Muscle of back (tissue), 13 donors: ENCODE measurements at places on chromosomes 3 and 15.

GRCh38 chr3:155188031-155188430, 105.5 kb downstream of the STRIT1 start:
- DNase-seq: peak; percentile 13

DNA sequence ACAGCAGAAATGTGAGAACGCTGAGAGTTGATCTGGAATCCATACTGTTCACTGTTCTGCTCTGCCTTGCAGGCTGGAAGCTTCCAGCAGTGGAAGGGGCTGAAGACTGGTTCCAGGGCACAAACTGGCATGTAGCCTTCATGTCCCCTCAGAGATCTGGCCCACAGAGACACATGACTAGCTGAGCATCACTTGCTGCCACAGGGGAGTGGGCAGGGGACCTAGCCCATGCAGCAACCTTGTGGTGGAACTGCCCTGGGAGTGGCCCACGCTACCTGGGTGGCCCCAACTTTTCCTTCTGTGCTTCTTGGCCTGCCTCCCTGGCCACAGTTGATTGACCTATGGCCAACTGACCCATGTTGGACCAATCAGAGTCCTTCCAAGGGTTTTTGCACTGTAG, 98.1 kb downstream of the TPRA1 start:
- DNase-seq: no peak

GRCh38 chr3:64884536-64884935, 196.7 kb upstream of the ADAMTS9 start:
- no peak for DNase-seq

DNA sequence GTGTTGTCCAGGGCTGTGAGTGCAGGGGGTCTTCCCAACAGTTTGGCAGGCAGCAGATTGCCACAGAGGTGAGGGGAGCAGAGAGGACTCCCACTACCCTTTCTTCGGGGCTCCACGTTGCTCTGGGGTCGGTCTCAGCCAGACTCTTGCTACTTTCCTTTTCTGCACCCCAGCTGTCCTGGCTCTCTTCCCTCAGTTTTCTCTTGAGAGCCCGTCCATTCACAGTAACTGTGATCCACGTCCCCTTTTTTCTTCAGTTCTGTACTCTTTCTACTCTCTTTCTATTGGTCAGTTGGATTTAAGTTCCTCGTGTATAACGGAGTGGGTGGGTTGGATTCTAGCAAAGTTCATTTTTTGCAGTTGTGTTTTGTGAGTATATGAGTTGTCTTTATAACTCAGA, 105.8 kb downstream of the UNC13C start:
- DNase-seq: peak; percentile 58

DNA sequence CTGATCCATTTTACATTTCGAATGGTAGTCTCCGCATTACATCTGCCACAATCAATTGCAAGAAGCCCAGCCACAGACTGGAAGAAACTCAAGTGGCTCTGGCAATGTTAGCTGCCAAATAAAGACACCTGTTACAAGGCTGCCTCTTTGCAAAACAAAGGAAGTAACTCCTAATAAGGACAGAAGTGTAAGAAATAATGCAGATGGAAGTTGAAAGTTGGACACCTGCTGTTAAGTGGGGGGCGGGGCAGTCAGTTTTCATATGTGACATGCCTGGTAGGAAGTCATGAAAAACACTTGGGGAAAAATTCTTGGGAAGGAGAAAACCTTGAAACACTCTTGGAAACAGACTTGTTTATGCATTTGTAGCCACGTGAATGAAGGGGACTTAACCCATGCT, 54.1 kb upstream of the ATP2C1 start:
- DNase-seq: peak; percentile 47

GRCh38 chr15:74995182-74995778, at the start of gene SCAMP5:
TSS of gene SCAMP5 (plus strand) at chr15:74995563. CDS start at chr15:75011840, 16,277 bp downstream.
- peak; percentile 91 for DNase-seq

- DNase-seq: no peak
These were observed 149.1 kb downstream of the PDCD6IP start for GRCh38 chr3:33947272-33948195.

GRCh38 chr3:277873-278272, 81.3 kb downstream of the CHL1 start:
- DNase-seq: no peak

- no peak for DNase-seq
These were observed 49.1 kb downstream of the C2CD4A start for GRCh38 chr15:62115847-62116246.

DNA sequence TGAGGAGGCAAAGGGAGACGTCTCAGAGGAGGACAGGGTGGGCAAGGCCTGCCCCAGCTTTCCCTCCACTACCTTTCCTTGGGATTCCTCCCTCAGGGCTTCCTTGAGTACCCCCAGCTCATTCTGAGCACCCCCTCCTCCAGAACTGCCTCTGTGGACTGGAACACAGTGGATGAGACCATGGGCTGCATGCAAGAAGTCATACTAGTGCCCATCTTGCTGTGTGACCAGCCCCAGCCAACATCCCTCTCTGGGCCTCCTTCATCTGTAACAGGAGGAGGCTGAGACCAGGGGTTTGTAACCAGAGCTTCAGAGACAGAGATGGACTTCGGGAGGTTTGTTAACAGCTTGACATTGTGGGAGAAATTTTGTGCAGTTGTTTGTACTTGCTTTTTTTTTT, 25.6 kb downstream of the FEM1B start:
- DNase-seq: no peak

DNA sequence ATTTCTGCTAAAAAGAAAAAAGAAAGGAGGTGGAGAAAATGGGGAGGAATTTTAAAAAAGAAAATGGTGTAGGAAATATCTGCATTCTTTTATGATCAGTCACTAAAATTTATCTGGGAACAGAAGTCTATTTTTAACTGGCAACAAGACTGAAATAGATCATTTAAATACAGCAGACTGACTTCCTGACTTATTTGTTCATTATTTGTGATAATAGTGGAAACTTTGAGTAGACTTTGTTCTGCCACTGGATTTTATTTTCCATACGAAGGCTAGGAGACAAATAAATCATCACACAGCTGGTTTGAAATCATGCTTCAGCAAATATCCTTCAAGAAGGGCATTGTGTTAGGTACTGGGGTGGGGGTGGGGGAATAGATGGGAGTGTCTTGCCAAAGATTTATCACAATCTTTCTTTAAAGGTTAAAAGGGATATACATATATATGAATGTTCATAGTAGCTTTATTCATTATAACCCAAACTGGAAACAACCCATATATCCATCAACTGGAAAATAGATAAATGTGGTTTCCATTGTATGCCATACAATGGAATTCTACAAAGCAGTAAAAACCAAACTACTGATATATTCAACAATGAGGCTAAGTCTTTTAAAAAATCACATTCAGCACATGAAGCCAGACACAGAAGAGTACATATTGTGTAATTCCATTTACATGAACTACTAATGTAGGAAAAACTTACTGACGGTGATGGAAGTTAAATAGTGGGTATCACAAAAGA, 4.7 kb upstream of the CLASP2 start:
- DNase-seq: peak; percentile 28

DNA sequence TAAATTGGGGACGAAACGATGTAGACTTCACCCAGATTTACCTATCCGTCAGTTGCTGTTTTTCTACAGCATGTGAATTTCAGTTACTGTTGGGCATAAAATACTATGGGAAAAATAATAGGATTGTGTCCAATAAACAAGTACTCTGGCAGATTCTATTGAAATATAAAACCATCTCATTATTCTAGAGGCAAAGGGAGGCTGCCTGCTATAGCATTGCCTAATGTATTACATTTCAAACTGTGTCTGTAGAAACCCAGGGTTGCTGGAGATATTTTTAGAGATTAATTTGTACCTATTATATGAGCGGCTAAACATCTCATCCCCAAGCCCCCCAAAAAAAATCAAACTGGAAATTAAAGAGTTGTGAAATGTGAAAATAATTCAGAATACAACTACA, 159.6 kb upstream of the IL12A start:
- no peak for DNase-seq

DNA sequence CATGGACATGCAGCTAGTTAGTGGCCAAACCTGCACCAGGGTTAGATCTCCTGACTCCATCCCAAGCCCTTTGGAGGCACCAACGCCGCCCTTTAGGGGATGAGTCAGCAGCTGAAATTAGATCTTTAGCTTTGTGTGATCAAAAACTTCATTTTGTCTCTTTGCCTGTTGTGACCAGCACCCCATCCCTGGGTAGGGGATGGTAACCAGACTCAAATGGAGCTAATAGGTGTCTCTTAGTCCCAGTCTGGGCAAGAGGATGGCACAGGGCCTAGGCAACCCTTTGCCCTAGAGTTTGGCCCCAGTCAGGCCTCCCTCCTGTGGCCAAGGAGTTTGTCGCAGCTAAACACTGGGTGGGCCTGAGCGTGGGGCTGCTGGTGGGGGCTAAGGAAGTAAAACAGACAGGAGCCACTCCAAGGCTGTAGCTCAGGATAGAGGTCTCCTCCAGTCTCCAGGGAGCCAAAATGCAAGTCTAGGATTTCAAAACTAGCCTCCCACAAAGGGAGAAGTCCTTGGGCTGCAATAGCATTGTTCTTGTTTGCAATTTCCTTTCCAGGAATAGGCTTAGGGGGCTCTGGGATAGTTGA, 105.1 kb downstream of the CPN2 start:
- DNase-seq: no peak

DNA sequence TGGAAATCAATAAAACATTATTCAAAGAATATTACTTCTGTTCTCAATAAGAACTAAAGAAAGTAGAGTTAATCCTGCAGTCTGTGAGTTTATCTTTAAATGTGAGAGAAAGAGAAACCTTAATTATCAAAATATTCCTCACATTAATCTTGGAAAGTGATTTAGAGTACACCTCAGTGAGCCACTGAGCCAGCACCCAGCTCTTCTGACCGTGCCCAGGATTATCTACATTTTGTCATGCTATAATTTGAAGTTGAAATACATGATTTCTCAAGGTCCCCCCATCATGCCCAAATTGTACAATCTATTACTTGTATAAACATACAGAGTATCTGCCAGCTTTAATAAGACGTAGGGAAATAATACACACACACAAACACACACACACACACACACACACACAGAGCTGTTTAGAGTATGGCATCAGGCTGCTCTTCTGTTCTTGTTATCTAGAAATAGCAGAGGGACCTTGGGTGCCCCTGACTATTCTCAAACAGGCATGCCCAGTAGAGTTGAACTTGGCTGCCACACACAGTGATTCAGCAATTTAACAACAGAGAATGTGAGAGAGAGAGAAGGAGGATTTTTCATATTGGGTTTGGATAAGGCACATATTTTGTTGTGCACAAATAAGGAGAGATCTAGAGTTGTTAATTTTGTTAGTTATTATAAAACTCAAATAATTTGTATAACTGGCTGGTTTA, 74.4 kb downstream of the P2RY1 start:
- DNase-seq: no peak

DNA sequence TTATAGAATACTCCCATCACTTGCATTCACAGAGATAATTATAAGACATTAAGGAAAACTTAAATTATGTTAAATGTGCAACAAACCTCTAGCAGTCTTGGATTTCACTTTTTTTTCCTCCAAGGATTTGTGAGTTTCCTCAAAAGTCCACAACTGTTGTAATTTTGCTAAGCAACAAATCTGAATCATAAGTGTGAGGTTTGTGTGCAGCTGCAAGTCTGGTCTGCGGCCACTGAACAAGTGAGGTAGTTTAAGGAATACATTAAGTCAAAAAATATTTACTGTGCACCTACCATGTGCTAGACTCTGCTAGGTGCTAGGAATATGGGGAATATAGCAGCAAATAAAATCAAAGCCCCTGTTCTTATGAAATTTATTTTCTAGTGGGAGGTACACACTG, 70.2 kb downstream of the LRRC28 start:
- DNase-seq: peak; percentile 25

DNA sequence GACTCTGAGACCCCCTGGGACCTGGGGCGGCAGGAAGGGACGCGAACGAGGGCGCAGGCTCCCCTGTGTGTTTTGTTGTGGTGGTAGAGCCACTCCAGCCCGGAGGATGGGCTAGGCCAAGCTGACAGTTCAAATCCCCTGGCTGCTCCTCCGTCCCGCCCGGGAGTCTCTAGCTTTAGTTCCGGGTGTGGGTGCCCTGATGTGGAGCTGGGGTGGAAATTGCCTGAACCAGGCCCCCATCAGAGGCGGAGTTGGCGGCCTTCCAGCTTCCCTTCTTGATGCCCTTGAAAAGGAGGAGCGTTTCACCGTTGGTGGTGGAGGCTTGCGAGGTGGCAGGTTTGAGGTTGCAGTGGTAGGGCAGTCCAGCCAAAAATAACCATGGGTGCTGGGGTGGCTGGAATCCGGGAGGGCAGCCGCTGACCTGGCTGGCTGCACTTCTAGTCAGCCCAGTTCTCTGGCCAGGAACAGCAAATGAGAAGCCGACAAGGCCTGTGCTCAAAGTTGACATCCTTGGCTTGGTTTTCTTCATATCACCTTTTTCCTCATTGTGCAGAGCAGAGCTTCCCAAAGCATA, 817 bp downstream of the CLK3 start:
- DNase-seq: no peak

GRCh38 chr3:171054921-171055320, 28.4 kb upstream of the SLC2A2 start:
- DNase-seq: peak; percentile 16

GRCh38 chr15:57797568-57798267, 91.2 kb downstream of the POLR2M start:
- DNase-seq: peak; percentile 51

GRCh38 chr15:70266412-70267121, 168.8 kb upstream of the TLE3 start:
- peak; percentile 80 for DNase-seq

DNA sequence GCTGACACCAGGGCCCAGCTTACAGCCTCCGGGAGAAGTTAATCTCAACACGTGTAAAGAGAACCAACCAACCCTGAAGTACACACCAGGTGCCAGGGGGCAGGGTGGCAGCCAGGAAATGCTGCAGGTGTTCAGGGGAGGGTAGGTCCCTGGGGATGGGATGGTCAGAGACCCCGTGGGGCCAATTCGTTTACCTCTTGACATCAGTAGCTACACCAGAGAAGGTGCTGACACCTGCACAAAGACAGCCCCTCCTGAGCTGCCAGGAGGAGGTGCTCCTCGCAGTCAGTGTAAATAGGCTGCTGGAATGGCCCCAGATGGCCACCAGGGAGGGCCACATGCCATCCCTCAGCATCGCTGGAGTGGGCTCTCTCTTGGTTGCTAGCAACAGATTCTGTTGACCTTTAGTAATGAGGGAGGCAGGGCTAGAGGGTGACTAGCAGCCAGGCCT, 52.8 kb downstream of the CORO2B start:
- DNase-seq: no peak

GRCh38 chr15:58987036-58987435, 427 bp upstream of the RNF111 start:
- DNase-seq: no peak

- DNase-seq: no peak
These were observed 463.2 kb upstream of the GBE1 start for GRCh38 chr3:82224661-82225060.
